Umbilical cord (tissue), 2 donors: ENCODE measurements at places on chromosomes 4 and X. TPM values are rescaled to one million over a fixed set of nuclear protein-coding genes. Genes with fewer than 3 reads are reported as not detected.

GRCh38 chr4:36758312-36759178, 477.1 kb downstream of the DTHD1 start:
- DNase-seq, result no peak

DNA sequence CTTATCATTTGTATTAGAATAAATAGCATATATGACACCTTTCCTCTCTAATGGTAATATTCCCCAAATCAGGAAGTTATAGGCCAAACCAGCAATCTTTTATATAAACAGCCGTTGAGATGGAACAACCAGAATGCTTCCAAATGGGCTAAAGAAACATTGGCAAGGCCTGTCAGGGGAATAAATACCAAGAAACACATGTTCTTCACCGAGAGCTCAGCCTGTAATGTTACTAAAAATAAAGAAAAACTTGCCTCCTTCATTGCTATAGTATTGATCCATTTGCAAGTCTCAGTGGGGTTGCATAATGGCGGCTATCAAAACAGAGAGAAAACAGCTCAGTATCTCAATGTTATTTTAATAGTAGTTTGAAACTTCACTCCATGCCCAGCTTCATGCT, 104.9 kb downstream of the FAM13A start:
- no peak for DNase-seq

DNA sequence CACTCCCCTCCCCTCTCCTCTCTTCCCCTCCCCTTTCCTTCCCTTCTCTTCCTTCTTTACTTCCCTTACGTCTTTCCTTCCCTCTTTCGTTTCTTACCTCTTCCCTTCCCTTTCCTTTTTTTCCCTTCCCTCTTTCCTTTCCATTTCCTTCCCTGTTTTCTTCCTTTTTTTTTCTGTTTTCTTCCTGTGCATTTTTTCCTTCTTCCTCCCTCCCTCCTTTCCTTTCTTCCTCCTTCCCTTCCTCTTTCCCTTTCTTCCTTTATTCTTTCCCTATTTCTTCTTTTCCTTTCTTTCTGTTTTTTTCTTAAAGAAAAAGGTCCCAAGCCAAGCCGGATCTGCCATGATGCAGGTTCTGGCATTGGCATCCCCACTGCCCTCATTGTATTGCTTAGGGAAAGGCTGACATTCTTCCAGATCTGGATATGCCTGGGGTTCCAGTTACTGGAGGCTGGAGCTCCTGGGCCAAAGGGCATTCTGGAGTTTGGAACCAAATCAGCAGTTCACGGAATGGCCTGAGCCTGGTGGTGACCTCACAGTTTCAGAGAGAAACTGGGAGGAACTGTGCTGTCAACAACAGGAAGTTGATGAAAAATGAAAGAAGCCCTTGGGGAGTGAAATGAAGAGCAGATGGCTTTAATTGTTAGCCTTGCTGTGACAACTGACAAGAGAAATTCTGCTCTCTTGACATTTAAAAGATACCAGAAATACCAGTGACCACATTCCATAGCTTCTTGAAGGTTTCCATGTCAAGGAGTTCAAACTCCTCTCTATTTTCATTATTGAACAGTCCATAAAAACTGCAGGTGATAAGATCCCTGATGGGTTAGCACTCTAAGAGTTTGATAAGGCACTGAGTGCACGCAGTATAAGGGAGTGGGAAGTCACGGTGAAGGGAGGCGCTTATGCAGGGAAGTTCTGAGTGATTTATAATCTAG, 622.1 kb downstream of the SPRY1 start:
- peak; percentile 70 for DNase-seq

DNA sequence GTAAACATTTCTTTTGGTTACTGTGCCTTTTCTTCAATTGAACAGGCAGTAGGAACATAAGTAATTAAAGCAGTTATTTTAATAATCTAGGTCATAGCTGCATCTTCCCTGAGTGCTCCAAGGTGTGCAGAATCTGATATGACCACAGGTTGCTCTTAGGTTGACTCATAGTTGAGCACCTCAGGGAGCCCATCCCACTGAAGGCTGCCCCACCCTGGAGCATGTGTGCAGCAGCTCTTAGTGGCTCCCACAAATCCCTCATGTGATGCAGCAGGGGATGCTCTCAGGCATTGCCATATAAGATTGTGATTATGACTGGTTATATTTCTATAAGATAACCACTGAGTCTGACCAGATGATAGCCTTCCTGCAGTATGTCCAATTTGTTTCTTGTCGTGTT, 72.3 kb downstream of the ZNF518B start:
- DNase-seq, result no peak

- peak; percentile 48 for DNase-seq
Observed at GRCh38 chr4:107115185-107115847, 79.2 kb upstream of the DKK2 start.

CSAG2 gene
- total RNA-seq, result not detected
